CD14-positive monocyte (primary cell): ENCODE measurements at places on chromosomes 2 and 18. TPM values are rescaled to one million over a fixed set of nuclear protein-coding genes. Genes with fewer than 3 reads are reported as not detected.

PIEZO2 gene
- not detected for polyA plus RNA-seq

GALNT14 gene
- not detected in 2 replicates for polyA plus RNA-seq

TUBA3E gene
- polyA plus RNA-seq: not detected

UGT1A8 gene
- polyA plus RNA-seq: not detected

- no peaks in the 10 kb centered on the region for H3K4me1 ChIP-seq
- no peaks in the 10 kb centered on the region for H3K27me3 ChIP-seq
- H3K4me3 ChIP-seq: no peak overlapping the region
- DNase-seq: no peak
Measured at GRCh38 chr2:96970910-96971309, 15.5 kb downstream of the FAM178B start.

DNA sequence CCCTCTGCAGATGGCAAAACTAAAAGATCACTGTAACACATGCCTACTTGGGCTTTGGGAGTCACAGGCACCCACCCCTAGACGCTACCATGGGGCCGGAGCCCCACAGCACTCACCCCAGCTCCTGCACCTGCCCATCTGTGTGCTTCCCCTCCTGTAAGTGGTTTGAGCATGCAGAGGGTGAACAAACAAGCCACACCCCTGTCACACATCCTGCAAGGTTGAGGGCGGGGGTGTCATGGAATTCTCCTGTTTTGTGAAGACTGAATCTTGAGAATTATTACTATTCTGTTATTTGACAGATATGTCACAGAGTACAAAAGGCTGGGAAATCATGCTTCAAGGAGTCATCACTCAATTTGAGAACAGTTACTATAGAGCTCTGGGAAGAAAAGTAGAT is 60.9 kb downstream of the RFTN2 start:
- DNase-seq: no peak
- H3K36me3 ChIP-seq: no peaks in the 10 kb centered on the region
- H3K27ac ChIP-seq: no peak overlapping the region
- no peak overlapping the region for H3K4me3 ChIP-seq

- H3K4me1 ChIP-seq: peaks cover 6% of the 10 kb centered on the region
- peak; percentile 60 for DNase-seq
- no peak overlapping the region for H3K4me3 ChIP-seq
- H3K36me3 ChIP-seq: peaks cover 29% of the 10 kb centered on the region
- H3K27me3 ChIP-seq: no peaks in the 10 kb centered on the region
- H3K27ac ChIP-seq: peak overlapping the region; percentile 59
Measured at GRCh38 chr2:100571668-100572067, 8.9 kb downstream of the PDCL3 start.

DNA sequence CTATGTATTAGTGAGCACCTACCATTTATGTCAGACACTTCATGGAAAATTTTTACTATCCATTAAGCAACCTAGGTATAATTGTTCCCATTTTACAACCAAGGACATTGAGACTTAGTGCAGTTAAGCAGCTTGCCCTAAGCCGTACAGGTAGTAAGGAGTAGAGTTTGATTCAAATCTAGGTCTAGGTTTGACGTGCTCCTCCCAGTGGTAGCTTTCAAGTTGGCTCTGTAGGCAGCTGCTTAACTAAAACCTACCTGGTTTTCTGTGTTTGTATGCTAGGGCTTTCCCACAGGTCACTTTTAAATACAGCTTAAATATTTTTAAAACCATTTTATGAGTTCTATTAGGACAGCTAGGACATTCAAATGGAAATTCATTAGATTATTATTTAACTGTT is 69.7 kb downstream of the NUP35 start:
- H3K27me3 ChIP-seq: no peaks in the 10 kb centered on the region
- no peak for DNase-seq
- H3K36me3 ChIP-seq: peaks cover 12% of the 10 kb centered on the region
- no peak overlapping the region for H3K27ac ChIP-seq
- H3K4me3 ChIP-seq: no peak overlapping the region

DNA sequence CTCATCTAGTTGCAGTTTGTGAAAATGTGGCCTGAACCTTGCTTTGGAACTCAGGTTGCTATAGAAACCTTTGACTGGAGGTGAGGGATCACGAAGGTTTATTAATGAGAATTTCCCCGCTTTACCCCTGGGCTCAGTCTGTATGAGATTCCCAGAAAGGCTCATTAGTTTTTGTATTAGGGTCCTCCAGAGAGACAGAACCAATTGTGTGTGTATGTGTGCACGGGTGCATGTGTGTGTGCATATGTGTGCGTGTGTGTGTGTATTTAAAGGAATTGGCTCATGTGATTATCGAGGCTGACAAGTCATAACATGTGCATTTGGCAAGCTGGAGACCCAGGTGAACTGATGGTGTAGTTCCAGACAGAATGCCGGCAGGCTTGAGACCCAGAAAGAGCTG is 113.8 kb upstream of the DLX2 start:
- DNase-seq: no peak
- H3K27ac ChIP-seq: no peak overlapping the region

DNA sequence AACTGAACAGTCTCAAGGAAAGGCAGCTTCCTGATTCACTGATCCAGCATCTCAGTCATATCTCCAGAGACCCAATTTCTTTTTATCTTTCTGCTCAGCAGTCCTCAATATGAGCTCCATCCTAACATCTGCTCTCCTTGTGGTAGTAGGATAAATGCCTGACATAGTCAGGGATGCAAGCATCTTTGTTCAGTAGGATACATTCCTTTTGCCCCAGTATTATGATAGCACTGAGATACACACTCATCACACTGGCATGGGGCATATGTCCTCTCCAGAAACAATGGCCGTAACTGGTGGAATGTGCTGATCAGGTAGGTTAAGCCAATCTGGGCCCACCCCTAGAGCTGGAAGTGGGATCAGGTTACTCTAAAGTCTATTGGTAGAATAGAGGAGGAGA is 207.2 kb downstream of the ETAA1 start:
- no peak for DNase-seq
- H3K4me1 ChIP-seq: no peaks in the 10 kb centered on the region
- H3K36me3 ChIP-seq: no peaks in the 10 kb centered on the region
- no peaks in the 10 kb centered on the region for H3K27me3 ChIP-seq

- H3K4me3 ChIP-seq: no peak overlapping the region
- H3K4me1 ChIP-seq: peaks cover 46% of the 10 kb centered on the region
- no peak for DNase-seq
- no peaks in the 10 kb centered on the region for H3K36me3 ChIP-seq
- H3K27ac ChIP-seq: peak overlapping the region; percentile 66
Measured at GRCh38 chr2:70852824-70853223, 17.2 kb upstream of the CD207 start.

- H3K27ac ChIP-seq: no peak overlapping the region
- peaks cover 27% of the 10 kb centered on the region for H3K4me1 ChIP-seq
- H3K36me3 ChIP-seq: no peaks in the 10 kb centered on the region
- H3K4me3 ChIP-seq: no peak overlapping the region
- H3K27me3 ChIP-seq: no peaks in the 10 kb centered on the region
Measured at GRCh38 chr2:60980071-60980815, 37.3 kb upstream of the PEX13 start.

GRCh38 chr18:23257686-23258565 is 122.6 kb downstream of the CABLES1 start:
- peaks cover 32% of the 10 kb centered on the region for H3K4me1 ChIP-seq
- no peak overlapping the region for H3K4me3 ChIP-seq
- peak; percentile 93 for DNase-seq
- H3K36me3 ChIP-seq: no peaks in the 10 kb centered on the region
- H3K27me3 ChIP-seq: no peaks in the 10 kb centered on the region

- H3K4me1 ChIP-seq: no peaks in the 10 kb centered on the region
- DNase-seq: no peak
- H3K27ac ChIP-seq: no peak overlapping the region
- H3K36me3 ChIP-seq: no peaks in the 10 kb centered on the region
- no peak overlapping the region for H3K4me3 ChIP-seq
Measured at GRCh38 chr2:88517759-88518201, 65.3 kb upstream of the FOXI3 start.

DNA sequence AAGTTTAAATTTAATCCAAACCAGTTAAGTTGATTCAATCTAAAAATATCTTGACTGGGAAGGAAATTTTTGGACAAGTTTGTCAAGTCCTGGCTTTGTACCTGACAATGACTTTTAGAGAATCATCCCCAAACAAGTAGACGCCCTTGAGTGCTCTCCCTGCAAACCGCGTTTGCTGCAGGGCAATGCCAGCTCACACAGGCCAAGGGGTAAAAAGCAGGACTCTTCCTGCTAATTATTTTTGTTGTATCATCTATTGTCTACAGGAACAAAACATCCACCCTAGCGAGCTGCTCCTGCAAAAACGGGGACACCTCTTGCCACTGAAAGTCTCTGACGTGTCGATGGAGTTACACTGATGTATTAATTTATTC is 10.9 kb downstream of the ID2 start:
- H3K27ac ChIP-seq: no peak overlapping the region
- H3K4me1 ChIP-seq: peaks cover 5% of the 10 kb centered on the region
- H3K4me3 ChIP-seq: no peak overlapping the region
- no peaks in the 10 kb centered on the region for H3K36me3 ChIP-seq
- H3K27me3 ChIP-seq: no peaks in the 10 kb centered on the region

- no peaks in the 10 kb centered on the region for H3K36me3 ChIP-seq
- H3K4me1 ChIP-seq: no peaks in the 10 kb centered on the region
- no peak overlapping the region for H3K27ac ChIP-seq
Measured at GRCh38 chr2:240791821-240792628, 28.0 kb downstream of the KIF1A start.

- H3K4me3 ChIP-seq: no peak overlapping the region
- no peaks in the 10 kb centered on the region for H3K36me3 ChIP-seq
- no peak for DNase-seq
- peaks cover 59% of the 10 kb centered on the region for H3K4me1 ChIP-seq
- H3K27me3 ChIP-seq: peaks cover 84% of the 10 kb centered on the region
Measured at GRCh38 chr2:170819680-170820664, 3.3 kb downstream of the GAD1 start.
